ENCODE measurements at places on chromosomes 6 and 20. TPM values are rescaled to one million over a fixed set of nuclear protein-coding genes. Genes with fewer than 3 reads are reported as not detected.
A peak's percentile ranks its signal among the peaks of the same experiment; 100 is the strongest.

SLC35D3 gene
- polyA plus RNA-seq = 0.05 TPM

KIF25 gene
- polyA plus RNA-seq = 1.00 TPM

PPP1R14C gene
- polyA plus RNA-seq = 23.2 TPM

ZNF311 gene
- polyA plus RNA-seq = 2.4 TPM

UBD gene
- 0.93 TPM for polyA plus RNA-seq

GRCh38 chr6:38310061-38310460 is 329.7 kb downstream of the BTBD9 start:
- no peak for DNase-seq

- no peak for DNase-seq
These were observed 89.1 kb upstream of the MPC1 start for GRCh38 chr6:166471797-166472260.

GRCh38 chr6:128079021-128079420 is 178.2 kb upstream of the THEMIS start:
- no peak for DNase-seq

- DNase-seq = no peak
These were observed 21.8 kb upstream of the RNF182 start for GRCh38 chr6:13902922-13903321.

- DNase-seq = peak; percentile 88
These were observed 67.1 kb downstream of the GNAS-AS1 start for GRCh38 chr20:58783511-58784011.

DNA sequence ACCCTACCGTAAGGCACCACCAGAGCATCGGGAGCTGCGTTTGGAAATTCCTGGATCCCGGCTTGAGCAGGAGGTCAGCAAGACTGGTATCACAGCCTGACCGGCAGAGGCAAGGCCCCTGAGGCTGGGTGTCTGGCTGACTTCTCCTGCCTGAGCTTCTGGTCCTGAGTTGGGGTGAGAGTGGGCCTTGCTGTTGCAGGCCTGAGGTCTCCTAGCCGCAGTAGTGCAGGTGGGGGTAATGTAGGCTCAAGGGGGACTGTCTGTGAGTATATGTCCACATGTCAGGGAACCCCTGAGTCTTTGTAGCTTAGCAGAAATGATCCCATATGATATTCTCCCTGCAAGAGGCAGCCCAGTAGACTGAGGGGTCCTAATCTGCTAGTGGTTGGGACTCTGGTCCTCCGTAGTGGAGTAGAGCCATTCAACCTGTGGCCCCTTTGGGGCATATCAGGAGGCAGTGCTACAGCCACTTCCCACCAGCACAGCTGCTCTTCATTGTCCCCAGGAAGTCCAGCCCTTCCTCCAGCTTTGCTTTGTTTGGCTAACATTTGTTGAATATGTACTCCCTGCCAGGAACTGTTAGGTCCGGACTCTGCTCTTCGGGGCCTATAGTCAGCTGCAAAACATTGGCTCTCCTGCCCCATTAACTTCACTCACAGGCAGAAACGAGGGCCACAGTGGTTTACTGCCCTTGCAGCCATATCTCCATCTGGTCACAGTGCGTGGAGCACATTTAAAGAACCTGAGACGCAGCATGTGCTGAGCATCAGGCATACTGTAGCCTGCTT is 10.9 kb downstream of the LRRC73 start:
- no peak for DNase-seq

GRCh38 chr6:7992002-7992815 is 72.0 kb downstream of the BLOC1S5 start:
- peak; percentile 49 for DNase-seq

All from muscle of back (tissue), 13 donors.